ENCODE measurements at places on chromosomes 13 and 19.
A peak's percentile ranks its signal among the peaks of the same experiment; 100 is the strongest.

- DNase-seq: peak; percentile 40
Observed at GRCh38 chr13:47976325-47976724, 24.7 kb downstream of the SUCLA2 start.

DNA sequence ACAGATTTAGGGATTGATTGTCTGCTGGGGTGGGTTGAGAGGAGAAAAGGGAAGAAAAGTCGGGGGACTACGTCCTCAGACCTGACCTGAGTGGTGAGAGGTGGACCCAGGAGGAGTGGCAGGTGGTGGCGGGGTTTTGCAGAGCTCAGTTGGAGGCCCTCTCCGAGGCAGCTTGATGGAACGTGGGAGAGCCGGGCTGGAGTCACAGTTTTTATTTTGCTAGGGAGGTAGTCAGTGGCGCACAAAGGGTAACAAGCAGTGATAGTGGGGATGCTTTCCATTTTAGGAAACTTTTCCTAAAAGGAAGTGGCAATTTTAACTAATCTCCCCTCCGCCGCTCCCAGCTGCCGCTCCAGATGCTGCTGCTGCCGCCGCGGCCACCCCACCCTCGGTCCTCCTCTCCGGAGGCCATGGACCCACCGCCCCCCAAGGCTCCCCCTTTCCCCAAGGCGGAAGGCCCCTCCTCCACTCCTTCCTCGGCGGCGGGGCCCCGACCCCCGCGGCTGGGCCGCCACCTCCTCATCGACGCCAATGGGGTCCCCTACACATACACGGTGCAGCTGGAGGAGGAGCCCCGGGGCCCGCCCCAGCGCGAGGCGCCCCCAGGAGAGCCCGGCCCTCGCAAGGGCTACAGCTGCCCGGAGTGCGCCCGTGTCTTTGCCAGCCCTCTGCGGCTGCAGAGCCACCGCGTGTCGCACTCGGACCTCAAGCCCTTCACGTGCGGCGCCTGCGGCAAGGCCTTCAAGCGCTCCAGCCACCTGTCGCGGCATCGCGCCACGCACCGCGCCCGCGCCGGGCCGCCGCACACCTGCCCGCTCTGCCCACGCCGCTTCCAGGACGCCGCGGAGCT is 1.1 kb upstream of the ZNF581 start:
- DNase-seq: no peak

DNA sequence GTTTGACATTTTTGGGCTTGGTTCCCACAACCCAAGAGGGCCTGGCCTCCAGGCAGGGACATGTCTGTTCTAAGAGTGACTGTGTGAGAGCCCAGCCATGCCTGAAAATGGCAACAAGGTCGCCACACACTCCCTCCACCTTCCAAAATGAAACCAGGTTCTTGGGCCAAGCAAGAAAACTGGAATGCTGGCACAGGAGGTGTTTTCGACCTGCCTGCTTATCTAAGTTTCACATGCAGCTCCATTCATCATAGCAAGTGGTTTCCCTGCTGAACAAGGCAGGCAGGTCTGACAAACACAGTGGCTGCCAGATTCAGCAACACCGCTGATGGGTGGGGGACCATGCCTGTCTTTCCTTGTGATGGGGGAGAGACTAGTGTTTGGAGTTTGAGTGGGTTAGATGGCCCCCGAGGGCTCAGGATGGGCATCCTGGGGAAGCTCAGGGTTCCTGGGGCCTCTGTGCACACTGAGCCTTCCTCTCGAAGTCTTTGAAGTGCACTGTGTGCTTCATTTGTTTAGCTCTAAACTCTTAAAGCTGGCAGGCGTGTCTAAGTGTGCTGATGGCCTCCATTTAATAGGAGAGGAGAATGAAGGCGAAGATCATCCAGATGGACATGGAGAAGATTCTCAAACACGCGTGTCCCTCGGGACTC is 17.9 kb upstream of the GAS6 start:
- no peak for DNase-seq

GRCh38 chr13:95499811-95500712 is 52.5 kb upstream of the CLDN10 start:
- DNase-seq: no peak

DNA sequence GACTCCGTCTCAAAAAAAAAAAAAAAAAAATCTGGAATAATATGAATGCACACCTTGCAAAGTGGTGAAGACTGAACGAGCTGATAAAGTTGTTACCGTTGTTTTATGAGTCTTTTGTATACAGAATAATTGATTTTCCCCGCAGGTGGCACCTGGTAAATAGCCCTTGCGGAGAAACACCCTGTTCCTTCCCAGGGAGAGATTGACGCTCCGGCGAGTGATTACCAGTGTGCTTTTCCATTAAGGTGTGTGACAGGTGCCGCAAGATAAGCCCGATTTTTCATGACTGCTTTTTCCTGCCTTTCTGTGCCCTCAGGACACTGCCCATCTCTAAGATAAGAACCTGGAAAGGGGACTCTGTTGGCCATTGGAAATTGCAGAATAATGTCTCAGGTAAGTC is 943 bp downstream of the ZNF302 start:
- DNase-seq: no peak

GRCh38 chr13:31869582-31869981 is 130.3 kb downstream of the RXFP2 start:
- DNase-seq: no peak

- peak; percentile 56 for DNase-seq
Observed at GRCh38 chr13:76944456-76944855, 3.9 kb upstream of the ACOD1 start.
